ENCODE measurements at places on chromosomes 1 and 21.

GRCh38 chr1:5267603-5268235 lies 613.3 kb downstream of the AJAP1 start:
- no peak for DNase-seq

GRCh38 chr1:8476006-8476405 lies 158.1 kb downstream of the SLC45A1 start:
- DNase-seq: no peak

DNA sequence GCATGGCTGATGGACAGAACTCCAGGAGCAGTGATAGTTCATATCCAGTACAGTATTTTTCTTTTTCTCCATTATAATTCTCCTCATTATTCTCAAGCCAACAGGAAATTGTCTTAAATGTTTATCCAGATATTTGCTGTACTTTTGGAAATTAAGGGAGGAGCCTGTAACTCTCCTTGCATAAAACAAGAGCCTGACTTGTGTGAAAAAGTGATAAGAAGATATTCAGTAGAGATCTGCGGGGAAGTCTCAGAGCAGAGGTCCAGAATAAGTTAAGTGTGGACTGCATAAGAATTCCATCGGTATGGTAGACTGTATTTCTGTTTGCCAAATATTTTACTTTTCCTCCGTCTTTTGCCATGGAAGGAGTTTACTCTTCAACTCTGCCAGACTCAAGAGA lies 70.2 kb downstream of the BACH1 start:
- no peak for DNase-seq

GRCh38 chr1:30684881-30685795 lies 38.2 kb downstream of the MATN1 start:
- peak; percentile 77 for DNase-seq

GRCh38 chr1:233668146-233668724 lies 54.3 kb downstream of the KCNK1 start:
- DNase-seq: no peak

GRCh38 chr1:17440074-17440826 lies 773 bp upstream of the RCC2 start:
- DNase-seq: no peak

DNA sequence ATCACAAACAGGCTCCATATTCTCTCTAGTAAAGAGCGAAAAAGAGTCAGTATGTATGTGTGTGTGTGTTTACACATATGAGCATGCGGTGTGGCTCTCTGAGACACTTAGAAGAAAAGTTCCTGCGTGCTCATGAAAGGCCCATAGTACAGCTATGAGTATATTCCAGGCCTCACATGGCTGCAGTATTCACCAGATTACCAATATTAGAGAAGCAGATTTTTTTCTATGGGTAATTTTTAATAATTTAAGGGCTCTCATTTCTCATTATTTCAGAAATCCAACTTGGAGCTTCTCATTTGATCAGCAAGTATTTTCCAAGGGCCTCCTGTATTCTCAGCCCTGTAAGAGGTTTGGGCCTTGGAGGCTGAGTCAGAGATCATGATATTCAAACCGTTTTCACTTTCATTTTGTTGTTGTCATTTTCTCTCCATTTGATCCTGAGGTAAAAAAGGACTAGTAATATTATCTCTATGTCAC lies 232.9 kb upstream of the SGIP1 start:
- DNase-seq: no peak

GRCh38 chr21:26977746-26978145 lies 10.9 kb upstream of the ADAMTS5 start:
- no peak for DNase-seq

DNA sequence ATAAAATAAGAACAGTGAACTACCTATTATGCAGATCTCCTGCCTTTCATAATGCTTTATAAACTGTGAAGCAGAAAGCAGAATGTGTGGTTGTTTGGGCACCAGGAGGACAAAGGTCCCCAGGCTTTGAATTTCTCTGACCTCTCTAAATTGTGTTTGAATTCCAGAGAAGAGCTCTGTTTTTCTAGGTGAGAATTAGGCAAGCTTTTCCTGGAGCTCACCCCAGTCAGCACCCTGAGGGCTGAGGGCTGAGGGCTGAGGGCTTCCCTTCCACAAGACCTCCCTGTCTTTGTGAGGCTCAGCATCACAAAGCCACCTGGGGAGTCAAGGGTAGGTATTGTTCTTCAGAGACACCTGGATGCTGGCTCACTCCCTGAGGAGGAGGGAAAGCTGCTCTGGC lies 45.5 kb upstream of the LRIG2 start:
- no peak for DNase-seq

- DNase-seq: peak; percentile 31
Observed at GRCh38 chr1:164617377-164618201, 58.6 kb downstream of the PBX1 start.

- no peak for DNase-seq
Observed at GRCh38 chr1:178497903-178498478, 1.2 kb upstream of the CLEC20A start.

GRCh38 chr1:94068096-94068998 lies 52.6 kb downstream of the ABCA4 start:
- no peak for DNase-seq

GRCh38 chr1:22976461-22977243 lies 4.0 kb upstream of the LACTBL1 start:
- peak; percentile 82 for DNase-seq

GRCh38 chr1:246035060-246035541 lies 472.0 kb downstream of the SMYD3 start:
- peak; percentile 53 for DNase-seq

DNA sequence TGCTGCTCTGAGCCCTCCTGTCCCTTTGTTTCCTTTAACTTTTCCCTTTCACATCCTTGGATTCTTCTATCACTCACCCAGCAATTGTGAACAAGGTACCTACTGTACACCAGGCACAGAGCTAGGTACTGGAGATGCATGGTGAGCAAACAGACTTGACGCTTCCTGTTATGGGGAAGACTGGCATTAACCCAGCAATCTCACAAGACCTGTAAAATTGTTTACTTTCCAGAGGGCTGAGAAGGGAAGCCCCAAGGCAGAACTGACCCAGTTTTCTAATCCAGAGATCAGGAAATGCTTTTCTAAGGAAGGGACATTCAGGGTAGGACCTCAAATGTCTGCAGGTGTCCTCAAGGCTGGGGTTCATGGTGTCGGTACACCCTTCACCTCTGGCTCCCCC lies 171.6 kb upstream of the KAZN start:
- DNase-seq: no peak

DNA sequence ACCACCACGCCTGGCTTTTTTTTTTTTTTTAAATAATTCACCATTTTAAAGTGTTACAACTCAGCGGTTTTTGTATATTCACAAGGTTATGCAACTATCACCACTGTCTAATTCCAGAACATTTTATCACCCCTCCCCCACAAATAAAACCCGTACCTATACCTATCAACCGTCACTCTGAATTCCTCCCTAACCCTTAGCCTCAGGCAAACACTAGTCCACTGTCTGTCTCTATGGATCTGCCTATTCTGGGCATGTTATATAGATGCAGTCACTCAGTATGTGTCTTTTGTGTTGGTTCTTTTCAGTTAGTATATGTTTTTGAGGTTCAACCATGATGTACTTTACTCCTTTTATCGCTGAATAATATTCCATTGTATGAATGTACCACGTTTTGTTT lies 19.3 kb upstream of the GRHL3 start:
- no peak for DNase-seq

- DNase-seq: peak; percentile 86
Observed at GRCh38 chr1:153677718-153678518, 570 bp upstream of the NPR1 start.

DNA sequence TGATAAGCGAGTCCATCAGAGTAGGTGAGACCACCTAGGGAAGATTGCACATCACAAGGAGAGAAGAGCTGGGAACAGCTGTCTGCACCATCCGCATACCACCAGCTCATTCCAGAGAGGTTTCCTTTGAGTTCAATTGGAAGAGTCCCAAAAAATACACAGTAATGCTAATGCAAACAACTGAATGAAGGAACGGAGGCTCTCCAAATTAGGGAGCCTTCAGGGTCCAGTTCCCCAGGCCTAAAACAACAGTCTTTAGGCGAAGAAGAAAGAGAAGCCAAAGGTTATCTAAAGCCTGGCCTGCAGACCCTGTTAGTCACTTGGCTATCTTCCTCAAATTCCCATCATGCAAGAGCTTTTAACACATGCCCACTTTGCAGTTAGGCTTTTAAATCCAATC lies 246.4 kb downstream of the PBX1 start:
- no peak for DNase-seq
